Naive thymus-derived CD8-positive, alpha-beta T cell (primary cell): ENCODE measurements at places on chromosomes 5 and 9.

GRCh38 chr5:130687085-130687733 is 477.8 kb downstream of the HINT1 start:
- no peak for DNase-seq

GRCh38 chr5:116091416-116091815 is 6.6 kb downstream of the COMMD10 start:
- no peak for DNase-seq

GRCh38 chr9:37972351-37972848 is 68.5 kb upstream of the SLC25A51 start:
- no peak for DNase-seq

DNA sequence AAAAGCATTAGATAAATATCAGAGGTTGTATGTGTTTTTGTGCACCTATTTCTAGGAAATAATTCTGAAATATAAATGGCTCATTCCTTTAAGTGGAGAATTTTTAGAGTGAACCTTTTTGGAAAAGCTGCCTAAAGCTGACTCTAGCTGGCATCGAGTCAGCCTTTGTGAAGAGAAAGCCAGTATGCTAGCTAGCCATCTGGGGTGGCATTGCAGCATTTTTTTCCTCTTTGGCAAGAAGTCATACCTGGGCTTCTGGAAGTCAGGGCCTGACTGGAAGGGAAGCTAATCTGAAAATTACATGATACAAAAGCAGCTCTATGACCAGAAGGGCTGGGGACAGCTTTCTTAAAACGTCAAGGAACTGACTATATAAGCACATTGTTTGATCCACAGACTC is 19.7 kb downstream of the ANP32B start:
- no peak for DNase-seq

- DNase-seq: no peak
Observed at GRCh38 chr9:107710953-107711352, 221.4 kb upstream of the KLF4 start.

- no peak for DNase-seq
Observed at GRCh38 chr5:5572010-5572865, 149.8 kb downstream of the ICE1 start.

GRCh38 chr9:131669269-131670157 is 70.4 kb downstream of the RAPGEF1 start:
- no peak for DNase-seq

DNA sequence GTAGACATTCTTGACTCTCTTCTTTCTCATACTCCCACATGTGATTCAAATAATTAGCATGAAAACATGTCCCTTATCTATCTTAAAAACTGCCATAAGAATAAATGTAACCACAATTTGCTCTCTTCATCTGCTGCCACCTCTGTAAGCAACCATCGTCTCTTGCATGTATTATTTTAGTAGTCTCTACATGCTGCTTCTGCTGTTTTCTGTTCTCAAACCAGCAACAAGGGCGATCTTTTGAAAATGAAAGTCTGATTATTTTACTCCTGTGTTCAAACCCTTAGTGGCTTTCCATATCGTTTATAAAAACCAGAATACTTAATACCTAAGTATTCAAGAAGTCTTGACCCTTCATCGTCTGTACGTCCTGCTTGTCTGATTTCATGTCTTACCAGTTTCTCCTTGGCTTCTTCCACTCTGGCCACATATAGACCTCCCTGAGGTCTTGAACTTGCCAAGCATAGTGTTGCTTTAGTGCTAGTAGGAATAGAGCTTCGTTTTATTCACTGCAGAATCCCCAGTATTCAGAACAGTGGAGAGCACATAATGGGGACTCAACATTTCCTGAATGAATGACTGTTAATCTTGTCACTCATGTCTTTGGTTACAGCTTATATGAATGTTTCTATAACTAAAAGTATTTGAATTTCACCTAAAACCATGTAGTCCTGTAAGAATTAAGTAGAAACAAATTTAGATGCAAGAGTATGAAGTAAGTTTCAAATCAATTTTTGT is 10.6 kb downstream of the CDC42SE2 start:
- no peak for DNase-seq

- DNase-seq: no peak
Observed at GRCh38 chr5:142495531-142495930, 170.7 kb upstream of the SPRY4 start.

GRCh38 chr9:135130207-135130976 is 42.9 kb downstream of the OLFM1 start:
- DNase-seq: no peak

- DNase-seq: no peak
Observed at GRCh38 chr9:34374905-34375552, 1.7 kb downstream of the MYORG start.

DNA sequence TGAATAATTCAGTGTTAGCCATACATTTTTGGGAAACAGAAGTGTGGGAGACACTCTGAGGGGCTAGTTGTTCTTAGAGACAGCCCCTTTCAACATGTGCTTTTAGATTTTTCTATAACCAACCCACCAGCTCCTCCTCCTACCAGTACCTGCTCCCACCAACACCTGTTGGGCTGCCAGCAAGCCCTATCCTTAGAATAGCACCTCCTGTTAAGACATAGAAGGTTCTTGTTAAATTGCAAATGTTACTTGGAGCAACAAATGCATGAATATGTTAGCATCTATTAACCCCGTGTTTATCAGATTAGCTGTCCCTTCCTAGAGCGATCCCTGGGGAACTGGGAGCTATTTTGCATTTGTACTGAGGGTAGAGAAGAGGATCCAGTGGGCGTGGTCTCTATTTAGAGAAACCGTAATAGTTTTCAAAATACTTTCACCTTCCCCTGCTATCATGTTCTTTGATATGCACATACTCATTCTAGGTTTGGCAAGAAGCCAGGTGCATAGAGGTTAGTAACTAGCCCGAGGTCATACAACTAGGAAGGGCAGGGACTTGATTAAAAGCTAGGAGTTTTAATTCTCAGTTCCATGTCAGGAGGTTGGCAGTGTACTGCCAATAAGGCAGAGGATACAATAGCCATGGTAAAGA is 334.4 kb downstream of the KCTD16 start:
- no peak for DNase-seq

GRCh38 chr9:135602789-135603481 is 36.4 kb downstream of the GLT6D1 start:
- peak; percentile 40 for DNase-seq

- DNase-seq: no peak
Observed at GRCh38 chr5:149053072-149053695, 9.7 kb downstream of the SH3TC2 start.

- DNase-seq: no peak
Observed at GRCh38 chr5:15168358-15168757, 296.8 kb upstream of the ANKH start.

- no peak for DNase-seq
Observed at GRCh38 chr9:133278161-133279114, 3.4 kb upstream of the ABO start.

DNA sequence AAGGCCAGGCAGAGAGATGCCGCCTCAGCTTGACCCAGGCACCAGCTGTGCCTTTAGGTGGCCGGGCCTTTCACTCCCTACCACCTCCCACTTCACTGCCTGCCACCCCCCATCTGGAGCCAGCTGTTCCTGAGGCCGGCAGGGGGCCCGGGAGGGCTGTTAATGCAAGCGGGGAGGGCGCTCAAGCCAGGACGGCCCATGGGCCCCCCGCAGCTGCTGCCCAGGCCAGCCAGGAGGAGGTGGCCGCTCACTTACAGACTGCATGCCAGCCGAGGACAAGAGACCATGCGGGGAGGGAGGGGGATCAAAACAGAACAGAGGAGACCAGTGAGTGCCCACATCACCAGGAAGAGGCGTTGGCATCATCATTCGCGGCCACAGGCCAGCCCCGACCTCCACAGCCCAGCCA is 4.5 kb downstream of the ABCA2 start:
- DNase-seq: no peak

DNA sequence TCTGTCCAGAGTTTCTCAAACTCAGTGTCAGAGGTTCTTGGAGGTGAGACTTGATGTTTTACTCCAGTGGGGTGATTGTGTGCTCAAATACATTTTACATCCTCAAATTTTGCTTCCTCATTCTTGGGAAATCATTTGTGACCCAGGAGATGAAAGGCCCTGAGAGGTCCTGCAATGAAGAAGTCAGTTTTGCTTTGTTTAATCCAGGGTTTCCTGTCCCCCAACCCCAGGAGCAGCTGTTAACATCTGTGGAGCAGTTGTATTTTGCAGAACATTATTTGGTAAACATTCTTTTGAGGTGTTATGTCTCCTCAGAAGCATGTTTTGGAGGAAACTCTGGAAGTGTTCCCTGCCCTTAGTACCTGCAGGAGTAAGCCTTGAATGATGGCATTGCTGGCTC is 59.8 kb downstream of the DAB2IP start:
- no peak for DNase-seq

- DNase-seq: no peak
Observed at GRCh38 chr9:35847792-35848572, 19.0 kb downstream of the TMEM8B start.

DNA sequence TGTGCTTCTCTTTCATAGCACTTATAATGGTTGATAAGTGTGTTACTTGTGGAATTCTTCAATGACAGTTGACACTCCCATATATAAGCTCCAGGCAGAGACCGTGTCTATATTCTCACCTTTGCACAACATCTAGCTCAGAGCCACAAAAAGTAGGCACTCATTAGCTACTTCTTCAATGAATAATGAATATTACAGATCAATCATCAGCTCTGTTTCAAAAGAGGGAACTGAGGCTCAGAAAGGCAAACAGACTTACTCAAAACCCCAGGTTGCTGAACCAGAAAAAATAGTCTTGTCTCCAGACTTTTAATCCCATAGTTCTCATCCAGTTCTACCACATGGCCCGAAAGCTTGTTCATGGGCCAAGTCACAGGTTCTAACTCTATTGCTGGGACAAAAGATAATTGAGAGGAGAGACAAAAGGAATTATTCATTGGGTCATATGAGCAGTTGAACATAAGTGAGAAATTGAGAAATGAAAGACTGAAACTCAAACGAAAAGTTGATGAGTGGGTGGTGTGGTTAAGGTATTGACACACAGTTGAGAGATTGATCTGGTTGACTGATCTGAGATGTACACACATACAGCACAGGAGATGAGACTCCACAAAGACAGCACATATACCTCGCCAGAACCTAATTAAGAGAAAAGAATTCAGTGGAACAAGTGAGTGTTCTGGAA is 381.6 kb downstream of the EFNA5 start:
- DNase-seq: no peak

DNA sequence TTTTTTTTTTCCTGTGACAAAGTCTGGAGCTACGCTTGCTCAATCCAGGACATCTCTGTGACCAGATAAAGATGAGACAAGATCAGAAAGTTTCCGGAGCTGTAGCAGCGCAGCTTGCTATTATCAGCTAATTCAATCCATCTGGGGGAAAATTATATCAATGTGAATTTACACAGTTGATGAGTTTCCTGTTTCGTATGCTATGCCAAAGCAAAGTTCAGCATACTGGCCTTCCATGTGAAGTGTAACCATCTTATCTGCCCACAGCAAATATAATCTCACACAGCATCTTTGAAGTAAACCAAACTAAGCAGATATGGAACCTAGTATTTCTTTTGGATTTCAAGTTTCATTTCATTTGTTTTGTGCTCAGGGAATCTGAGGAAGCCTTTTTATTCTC is 1767.7 kb downstream of the EFNA5 start:
- DNase-seq: no peak

DNA sequence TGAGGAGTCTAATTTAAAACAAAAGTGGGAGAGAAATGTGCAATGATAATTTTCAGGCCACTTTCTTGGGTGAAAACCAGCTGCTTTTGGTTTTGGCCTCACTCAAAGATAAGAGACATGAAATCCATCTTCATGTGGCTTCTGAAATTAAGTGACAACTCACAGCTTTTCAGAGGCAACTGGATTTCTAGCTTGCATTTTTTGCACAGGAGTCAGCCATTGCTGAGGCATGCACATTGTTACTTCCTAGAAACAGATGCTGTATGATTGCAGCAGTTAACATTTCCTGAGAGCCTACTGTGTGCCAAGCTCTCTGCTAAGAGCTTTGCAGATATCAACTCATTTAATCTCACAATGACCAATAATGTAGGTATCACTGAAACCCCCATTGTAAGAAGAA is 562.6 kb downstream of the NR2F1-AS1 start:
- no peak for DNase-seq

- DNase-seq: no peak
Observed at GRCh38 chr5:54215233-54215736, 95.1 kb downstream of the ARL15 start.

DNA sequence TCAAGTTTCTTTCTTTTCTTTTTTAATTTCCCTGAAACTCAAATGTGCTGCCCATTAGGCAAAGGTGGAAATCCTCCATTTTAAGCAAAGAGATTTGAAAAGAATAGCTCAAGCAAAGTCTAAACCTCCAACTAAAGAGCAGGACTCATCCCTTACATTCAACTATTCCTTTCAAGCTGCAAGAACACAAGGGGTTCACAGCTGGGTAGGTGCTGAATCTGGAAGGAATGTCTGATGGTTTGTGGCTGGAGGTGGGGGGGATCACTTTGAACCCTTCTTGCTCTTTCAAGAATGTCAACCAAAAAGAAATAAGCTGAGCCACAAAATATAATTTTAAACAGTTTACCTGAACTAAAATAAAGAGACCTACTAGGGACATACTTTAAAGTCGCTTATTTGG is 375.7 kb upstream of the CDH10 start:
- DNase-seq: no peak

DNA sequence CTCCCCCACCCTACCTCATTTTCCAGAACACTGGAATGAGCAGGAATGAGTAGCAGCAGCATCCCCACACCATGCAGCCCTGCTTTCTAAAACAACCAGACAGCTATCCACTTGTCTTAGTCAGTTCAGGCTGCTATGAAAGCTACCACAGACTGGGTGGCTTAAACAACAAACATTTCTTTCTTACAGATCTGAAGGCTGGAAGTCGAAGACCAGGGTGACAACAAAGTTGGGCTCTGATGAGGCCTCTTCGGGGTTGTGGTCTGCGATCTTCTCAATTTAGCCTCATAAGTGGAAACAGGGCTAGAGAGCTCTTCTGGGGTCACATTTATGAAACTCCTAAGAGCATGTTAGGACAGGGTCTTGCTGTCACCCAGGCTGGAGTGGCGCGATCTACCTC is 38.9 kb downstream of the LPAR1 start:
- no peak for DNase-seq
